CD14-positive monocyte (primary cell): ENCODE measurements at places on chromosomes 16 and 17.

- no peak for DNase-seq
Observed at GRCh38 chr16:68425498-68426346, 22.6 kb downstream of the SMPD3 start.

DNA sequence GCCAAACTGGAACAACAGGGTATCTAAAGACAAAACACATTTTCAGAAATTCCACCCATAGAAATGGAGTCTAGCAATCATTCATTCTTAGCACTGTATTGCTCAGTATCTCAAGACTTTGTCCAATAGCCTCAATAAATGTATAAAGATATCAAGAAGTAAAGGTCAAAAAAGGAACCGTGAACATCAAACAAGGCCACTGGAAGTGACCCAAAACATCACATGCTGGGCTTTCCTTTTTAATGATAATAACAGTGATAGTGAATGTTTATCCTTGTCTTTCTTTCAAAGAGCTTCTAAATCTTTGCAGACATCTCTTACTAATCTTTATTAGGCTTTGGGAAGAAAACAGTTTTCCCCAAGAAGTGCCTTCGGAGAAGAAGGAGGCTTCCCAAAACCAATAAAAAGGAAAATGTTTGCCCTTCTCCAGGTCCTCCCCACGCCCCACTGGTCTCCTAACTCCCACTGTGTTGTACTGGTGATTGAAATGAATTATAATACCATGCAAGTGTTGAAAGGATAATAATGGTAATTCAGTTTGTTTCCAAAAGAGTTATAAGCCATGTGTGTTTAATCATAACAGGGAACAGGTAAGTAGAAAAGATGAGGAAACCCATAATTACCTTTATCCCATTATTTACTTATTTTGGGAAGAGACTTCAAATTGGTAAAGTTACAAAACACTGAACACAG is 18.6 kb downstream of the RNF43 start:
- no peak for DNase-seq

DNA sequence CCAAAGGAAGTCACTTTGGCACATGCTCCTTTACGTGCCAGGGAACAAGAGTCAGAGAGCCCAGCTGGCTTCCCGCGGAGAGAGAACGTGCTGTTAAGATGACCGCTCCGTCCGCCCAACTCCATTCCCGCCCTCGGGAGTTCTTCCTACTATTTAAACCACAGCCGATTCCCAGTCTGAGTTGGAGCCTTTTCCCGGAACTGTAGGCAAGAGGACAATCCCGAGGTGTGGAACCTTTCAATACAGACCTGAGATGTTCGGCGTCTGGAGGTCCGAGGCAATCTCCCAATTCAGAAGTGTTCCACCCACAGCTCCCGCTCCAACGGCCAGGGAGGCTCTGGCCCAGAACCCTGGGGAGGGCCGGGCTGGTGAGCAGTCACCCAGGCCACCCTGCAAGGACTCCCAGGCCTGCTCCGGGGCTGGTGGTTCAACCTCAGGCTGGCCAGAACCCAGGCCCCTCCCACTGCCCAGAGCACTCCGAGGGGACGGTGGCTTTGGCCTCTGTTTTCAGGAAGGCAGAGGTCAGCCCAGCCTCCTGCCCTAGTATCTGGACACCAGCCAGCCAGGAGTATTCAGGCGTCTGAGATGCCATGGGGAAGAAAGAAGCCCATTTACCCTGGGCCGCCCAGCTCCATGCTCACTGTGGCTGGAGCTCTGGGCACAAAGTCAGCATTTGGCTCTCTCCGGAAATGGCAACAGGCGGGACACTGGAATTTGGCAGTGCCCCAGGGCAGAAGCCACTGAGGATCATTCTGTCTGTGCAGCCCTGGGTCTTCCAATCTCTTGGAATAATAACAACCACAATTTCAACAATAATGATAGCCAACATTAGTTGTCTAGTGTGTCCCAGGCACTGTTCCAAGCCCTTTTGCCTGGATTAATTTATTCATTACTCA is 21.4 kb downstream of the EMP2 start:
- no peak for DNase-seq

DNA sequence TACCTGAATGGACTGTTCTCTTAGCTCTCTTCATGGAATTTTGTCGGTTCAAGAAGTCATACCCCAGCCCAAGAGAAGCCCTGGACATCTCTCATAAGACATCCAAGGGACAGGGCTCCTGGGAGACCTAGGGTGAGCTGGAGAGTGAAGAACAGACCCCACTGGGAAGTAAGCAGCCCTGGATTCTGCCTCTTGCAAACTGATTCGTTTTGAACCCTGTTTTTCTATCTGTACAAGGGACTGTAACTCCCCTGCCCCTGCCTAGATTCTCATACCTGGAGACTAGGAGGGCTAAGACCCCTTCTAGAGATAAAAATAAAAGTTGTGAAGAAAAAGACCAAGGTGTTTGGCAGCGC is 449 bp downstream of the CCL3L1 start:
- DNase-seq, result no peak

DNA sequence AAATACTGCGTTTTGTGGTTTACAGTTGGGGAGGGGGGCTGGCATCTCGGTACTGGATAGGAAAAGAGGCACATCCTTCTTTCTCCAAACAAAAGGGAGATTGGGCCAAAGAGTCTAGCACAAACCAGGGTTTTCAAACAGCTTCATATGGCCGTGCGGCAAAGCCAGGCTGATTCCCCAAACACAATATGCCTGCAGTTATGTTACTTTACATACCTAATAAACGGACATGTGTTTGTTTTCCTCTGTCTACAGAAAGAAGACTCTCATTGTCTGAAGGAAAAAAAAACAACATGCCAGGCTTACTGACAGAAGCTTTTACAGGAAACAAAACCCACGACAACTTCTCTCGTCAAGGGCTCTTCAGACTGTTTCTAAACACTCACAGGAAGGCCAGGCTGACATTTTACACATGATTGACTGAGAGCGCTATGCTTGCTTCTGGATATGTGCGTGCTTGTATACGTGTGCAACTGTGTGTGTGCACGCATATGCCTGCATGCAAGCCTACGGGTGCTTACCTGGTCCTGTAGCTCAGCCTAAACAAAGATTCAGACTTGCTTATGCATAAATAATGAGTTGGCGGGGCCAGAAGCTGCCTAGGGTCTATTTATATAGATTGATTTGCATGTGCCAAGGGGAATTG is 461.0 kb upstream of the C16orf82 start:
- no peak for DNase-seq

GRCh38 chr16:53773150-53773846 is 69.3 kb downstream of the FTO start:
- peak; percentile 17 for DNase-seq

- no peak for DNase-seq
Observed at GRCh38 chr17:13635951-13636350, 34.2 kb upstream of the HS3ST3A1 start.

DNA sequence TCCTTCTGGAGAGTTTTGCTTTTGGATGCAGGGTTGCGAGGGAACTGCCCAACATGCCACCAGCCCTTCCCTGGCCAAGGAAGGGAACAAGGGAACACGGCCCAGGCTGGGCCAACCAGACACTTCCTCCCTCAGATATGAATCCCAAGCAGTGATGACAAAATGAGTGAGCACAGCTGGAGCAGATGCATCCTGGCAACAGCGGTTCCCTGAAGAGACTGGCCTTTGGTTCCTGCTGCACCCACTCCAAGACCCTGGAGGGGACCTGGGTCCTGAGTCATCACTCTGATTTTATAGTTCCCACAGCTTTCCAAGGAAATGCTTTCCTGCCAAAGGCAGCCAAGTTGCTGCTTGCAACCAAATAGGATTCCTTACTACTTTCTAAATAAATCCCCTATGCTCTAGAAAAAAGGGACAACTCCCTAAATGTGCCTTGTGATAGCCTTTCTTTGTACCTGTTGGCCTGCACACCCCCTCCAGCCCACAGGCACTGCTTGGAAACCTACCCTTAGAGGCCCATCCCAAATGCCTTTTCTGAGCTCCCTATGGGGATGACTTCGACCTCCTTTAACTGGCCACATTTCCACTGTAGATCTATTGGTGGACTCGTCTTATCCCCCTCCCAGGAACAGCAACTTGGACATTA is 5.3 kb downstream of the ST3GAL2 start:
- peak; percentile 53 for DNase-seq

- DNase-seq, result no peak
Observed at GRCh38 chr16:67015313-67015731, 13.6 kb upstream of the CBFB start.

GRCh38 chr17:1206026-1206777 is 26.4 kb upstream of the ABR start:
- peak; percentile 96 for DNase-seq

DNA sequence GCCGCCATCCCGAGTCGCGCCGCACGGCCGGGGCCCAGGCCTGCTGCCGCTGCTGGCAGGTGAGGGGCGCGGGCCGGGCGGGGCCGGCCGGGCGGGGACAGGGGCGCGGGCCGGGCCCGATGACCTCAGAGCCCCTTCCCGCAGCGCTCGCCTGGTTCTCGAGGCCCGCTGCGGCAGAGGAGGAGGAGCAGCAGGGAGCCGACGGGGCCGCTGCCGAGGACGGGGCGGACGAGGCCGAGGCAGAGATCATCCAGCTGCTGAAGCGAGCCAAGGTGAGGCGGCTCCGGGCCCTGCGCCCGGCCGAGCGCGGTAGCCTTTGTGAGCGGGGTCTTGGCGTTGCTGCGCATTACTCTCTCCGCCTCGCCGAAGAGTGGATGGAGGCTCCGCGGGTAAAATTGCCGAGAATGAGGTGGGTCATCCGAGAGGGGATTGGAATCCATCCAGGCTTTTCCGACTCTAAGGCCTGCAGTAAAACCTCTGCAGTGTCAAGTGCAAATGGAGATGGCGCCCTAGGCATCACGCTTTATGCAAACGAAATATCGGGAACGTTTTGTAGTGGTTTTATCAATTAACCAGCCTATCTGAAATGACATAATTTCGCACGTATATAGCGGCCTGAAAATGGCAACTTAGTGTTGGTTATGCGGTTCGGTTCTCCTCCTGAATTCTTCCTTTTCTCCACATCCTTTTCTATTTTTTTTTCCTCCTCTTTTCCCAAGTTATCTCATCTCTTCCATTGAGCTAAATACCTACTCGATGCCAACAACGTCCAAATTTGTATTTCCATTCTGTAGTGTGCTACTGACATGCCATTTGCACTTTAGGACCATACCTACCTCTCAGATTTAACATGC is 577 bp downstream of the TTC19 start:
- DNase-seq, result peak; percentile 26

GRCh38 chr16:79173919-79174318 is 426.6 kb downstream of the MAF start:
- DNase-seq, result no peak

DNA sequence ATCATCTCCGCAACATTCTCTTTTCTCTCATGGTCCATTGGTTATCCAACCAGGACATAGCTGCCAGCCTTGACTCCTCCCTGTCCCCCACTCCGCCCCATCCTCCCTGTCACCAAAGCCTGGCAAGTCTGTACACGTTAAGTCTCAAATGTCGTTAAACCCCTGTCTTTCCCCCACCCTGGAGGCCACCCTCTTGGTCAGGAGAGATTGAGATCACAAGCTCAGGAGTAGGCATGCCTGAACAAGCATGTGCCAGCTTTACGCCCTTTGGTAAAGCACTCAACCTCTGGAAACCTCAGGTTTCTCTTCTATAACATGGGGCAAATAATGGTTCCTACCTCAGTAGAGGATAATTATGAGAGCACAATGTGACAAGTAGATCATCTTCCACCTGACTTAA is 38.1 kb upstream of the CCL1 start:
- no peak for DNase-seq

DNA sequence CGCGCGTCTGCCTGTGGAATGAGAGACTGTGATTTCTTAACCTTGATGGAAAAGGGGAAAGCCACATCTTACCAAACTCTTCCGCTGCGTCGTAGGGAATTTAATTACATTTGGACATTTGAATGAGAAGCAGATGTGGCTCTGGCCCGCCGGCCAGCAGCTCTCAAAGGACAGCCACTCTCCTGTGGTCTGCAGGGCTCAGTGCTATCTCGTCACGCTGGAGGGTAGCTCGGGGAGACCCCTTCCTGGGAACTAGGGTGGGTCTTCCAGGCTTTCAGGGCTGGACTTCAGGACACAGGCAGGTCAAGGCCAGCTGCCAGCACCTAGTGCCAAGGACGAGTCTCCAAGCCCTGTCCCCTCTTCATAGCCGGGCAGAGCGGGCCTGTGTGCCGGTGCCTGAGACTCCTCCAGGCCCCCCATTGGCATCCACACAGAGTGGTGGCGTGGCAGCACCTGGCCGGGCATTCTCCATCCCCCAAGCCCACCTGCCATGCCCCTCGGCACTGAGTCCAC is 15.9 kb upstream of the TBX2 start:
- DNase-seq, result no peak

DNA sequence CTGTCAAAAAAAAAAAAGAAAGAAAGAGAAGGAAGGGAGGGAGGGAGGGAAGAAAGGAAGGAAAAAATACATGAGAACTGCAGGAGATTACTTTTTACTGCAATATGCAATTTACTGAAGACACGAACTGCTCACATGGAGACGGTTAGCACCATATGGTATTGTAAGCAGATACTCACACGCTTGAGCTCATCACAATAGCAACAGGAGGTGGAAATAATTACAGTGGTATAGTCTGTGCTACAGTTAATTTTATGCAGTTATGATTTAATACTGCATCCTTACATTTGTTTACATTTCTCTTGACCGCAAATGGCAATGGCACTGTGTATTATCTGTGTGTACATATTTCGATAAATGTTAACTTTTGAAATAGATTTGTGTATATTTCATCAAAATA is 21.4 kb upstream of the SLC46A1 start:
- DNase-seq, result no peak

DNA sequence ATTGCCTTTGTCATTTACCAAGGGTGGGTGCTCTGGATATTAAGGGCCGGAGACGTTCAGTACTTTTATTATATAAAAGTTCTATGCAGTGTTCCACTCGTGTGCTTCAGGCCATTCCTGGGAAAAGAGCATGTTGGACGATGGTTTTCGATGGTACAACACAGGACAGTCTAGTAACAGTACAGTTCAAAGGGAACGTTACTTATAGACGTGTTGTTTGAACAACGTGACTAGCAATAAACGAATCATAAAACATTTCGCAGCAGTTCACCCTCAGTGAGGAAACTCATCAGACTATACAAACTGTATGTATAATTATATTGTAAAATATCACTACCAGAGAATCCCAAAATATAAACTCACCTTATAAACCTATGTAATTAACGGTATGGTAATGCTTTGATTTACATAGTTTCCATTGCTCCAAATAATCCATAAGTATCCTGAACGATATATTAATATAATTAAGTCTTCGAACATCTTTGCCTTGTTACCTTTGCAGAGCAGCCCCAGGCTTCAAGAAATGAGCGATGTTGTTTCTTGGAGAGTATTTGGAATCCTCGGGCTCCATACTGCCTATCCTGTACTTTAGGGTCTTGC is 589 bp downstream of the NMT1 start:
- no peak for DNase-seq

GRCh38 chr16:69894676-69895075 is 56.5 kb upstream of the CLEC18A start:
- DNase-seq, result no peak

- no peak for DNase-seq
Observed at GRCh38 chr16:65672960-65673359, 551.1 kb upstream of the CDH11 start.
